ENCODE measurements at places on chromosomes 1 and 21.

GRCh38 chr1:30194741-30195423 is 528.5 kb downstream of the MATN1 start:
- no peak for DNase-seq

DNA sequence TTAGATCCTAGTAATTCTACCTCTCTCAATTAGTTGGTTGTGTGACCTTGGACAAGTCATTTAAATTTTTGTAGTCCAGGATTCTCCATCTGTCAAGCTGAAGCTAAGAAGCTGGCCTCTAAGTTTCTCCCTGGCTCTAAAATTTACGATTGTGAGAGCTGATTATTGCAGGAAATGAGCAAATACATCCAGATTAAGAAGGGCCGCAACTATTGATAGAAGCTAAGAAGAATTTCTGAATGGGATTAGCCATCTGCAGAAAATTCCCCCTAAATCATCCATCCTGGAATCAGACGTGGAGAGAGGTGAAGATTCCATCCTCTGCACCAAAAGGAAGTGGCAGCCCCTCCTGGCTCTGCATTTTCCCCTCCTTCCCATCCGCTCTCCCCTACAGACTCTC is 55.0 kb downstream of the HIVEP3 start:
- no peak for DNase-seq

DNA sequence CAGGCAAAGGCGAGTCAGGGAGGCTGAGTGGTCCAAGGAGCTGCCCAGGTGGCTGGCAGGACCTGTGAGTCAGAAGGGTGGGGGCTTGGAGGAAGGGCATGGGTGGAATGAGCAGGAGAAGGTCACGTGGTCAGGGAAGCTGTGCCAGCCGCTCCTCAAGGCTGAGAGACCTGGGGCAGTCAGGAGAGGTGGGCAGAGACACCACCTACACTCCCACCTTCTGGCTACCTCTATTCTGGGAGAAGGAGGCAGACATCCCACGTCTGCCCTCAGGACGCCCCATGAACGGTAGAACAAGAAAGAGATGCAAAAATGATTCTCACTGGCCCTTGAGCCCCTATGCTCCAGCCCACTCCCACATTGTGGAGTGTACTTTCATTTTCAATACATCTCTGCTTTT is 151.8 kb upstream of the RAB4A start:
- DNase-seq = no peak

DNA sequence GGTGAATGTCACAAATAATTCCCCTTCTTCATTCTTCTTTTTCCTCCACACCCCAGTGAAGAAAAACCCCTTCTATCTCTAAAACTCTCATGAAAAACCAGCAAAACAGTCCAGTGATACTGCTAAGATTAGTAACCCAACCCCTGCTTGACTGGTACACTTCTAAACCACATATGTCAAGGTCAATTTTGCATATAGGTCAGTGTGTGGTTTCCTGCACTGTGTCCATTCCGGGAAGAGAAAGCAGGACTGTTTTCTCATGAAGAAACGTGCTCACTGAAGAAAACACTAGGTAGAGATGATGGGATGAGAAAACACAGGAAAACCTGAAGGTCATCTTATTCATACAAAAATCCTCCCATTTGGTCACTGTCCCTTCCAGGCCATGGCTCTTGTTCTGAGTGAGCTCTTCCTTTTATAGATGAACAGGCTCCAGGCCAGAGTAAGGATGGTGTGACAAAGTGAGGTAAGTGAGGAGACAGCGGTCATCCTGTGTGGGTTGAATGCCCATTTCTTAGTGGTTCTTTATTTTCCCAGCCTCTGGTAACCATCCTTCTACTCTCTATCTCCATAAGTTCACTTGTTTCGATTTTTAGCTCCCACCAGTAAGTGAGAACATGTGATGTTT is 122.7 kb downstream of the FASLG start:
- DNase-seq = no peak

DNA sequence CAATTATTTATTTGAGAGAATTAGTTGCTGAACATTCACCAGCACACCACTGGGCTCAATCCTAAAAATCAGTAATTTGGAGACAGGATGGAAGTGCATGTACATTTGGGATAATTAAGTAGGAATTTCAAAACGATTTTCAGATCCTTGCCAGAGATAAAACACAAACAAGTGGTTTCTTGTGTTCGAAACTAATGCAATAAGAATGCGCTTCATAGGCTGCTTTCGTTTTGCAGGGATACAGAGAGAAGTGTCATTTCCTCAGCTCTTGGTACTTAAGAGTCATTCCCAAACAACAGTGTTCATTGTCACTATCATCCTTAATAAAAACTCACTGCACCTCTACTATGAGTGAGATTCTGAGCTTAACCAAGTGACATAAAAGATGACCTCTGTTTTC is 20.6 kb upstream of the USP24 start:
- DNase-seq = peak; percentile 65

DNA sequence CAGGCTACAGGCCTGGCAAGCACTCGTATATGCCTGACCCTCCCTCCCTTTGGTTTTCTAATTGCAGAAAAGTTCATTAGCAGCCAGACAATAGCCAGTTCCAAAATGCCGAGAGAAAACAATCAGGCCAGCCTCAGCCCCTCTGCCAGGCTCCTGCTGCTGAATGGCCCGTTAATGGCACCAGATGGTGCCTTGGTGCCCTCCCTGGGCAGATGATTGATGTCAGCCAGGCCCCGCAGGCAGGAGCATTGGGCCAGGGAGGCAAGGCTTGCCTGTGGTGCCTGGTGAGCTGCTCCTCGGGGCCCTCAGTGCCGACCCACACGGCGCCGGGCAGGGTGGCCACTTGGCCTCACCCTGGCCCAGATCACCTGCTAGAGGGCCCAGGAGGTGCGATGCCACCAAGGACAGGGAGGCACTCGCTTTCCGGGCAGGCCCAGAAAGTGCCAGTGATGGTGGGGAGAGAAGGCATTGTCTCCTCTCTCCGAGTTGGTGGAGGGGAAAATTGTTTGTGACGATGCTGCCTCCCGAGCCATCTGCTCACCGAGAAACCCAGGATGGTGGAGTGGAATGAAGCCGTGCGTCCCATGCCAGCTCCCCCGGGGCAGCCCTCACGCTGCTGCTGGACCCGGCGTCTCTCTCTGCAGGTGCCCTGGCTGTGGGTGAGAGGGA is 28.1 kb downstream of the QSOX1 start:
- no peak for DNase-seq

GRCh38 chr1:76083189-76083588 is 8.6 kb downstream of the ST6GALNAC3 start:
- no peak for DNase-seq

DNA sequence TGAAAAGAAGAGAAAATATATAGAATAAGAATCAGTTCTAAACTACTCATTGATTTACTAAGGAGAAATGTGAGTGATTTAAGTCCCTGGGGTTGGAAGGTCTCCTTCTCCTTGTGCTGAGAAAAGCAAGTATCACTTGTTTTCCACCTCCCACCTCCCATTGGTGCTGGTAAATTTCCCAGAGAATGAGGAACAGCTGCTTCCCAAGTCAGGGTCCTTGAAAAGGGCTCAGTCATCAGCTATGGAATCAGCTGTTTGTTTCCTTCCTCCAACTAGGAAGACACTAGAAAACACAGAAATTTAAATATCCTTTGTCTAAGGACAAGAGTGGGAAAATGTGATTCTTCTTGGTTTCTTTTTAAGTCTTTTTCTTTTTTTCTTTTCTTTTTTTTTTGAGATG is 131.3 kb upstream of the C1orf21 start:
- DNase-seq = no peak

- DNase-seq = no peak
Measured at GRCh38 chr1:156464825-156465452, 35.6 kb downstream of the MEF2D start.

DNA sequence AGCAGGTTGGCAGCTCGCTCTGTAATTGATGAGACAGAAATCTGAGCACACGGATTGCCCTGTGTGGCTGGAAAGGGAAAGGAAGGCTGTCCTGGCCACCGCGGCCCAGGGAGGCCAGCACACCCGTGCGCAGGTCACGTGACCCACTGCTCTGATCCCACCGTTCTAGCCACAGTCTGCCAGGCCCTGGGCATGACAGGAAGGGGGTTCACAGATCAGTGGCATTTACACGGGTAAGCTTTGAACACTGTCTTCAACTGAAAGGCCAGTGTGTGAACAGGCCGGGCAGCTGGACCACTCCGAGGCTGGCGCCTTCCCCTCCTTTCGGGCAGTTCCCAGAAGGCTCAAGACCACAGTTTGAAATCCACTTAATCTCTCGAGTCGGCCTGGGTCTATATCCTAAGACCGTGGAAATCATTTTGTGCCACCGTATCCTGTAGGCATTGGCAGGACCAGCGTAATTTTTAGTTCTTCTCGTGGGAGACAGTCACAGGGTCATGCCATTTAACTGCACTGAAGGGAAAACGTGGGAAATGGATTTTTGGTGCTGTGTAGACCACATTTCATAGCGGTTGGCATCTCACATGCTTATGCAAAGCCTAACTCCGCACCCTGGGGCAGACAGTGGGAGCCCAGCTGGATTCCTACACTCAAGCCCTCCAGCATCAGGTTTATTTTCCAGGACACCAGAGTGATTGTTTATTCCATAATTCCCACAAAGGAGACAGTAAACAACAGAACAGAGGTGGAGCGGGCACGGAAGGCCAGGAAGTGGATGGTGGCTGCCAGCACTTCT is 3.1 kb upstream of the ADARB1 start:
- DNase-seq = no peak

- no peak for DNase-seq
Measured at GRCh38 chr1:44035726-44036408, 4.6 kb upstream of the SLC6A9 start.

DNA sequence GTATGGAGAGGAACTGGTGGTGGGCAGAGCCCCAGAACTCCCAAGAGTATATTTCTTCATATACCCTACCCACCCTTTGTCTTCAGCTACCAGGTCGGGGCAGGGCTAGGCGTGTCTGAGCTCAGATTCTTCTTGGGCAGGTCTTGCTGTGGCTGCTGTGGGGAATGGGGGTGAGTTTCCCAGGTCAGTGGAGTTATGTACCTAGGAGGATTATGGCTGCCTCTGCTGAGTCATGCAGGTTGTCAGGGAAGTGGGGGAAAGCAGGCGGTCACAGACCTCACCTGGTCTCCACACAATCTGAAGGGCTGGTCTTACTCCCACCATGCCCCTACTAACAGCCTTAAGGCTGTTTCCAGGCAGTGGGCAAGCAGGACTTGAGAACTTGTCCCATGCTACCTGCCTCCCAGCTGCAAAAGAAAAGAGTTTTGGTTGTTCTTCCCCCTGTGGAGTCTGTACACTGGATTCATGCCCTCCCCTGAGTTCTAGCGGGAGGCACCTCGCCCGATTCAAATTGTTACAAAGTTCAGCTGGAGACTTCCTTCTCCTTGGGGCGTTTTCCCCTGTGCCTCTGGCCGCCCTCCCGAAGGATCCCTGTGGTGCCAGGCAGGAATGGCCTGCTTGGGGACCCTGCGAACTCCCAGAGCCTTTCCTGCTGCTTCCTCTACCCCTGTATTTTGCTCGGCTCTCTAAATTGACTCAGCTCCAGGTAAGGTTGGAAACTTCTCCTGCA is 58.6 kb downstream of the NPHS2 start:
- no peak for DNase-seq

- no peak for DNase-seq
Measured at GRCh38 chr1:156700736-156701531, 4.4 kb downstream of the CRABP2 start.

DNA sequence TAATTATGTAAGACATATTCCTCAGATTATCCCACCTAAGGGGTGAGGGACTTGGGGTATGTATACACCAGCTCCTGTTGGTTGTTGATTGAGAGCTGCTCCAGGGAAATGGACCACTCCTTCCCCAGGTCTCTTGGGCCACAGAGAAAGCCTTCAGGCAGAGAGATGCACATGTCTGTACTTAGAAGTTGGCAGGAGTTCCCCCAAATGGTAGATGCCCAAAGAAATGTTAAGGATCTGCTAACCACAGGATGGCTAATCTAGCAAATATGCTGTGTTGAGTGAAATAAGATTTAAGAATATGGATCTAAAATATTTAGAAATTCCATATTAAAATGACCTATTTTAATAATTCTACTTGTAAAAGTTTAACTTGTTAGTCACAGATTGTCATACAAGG is 100.8 kb upstream of the DNAH14 start:
- no peak for DNase-seq

- DNase-seq = no peak
Measured at GRCh38 chr1:205922314-205922713, 20.9 kb downstream of the SLC26A9 start.

GRCh38 chr1:37342736-37343135 is 131.6 kb upstream of the ZC3H12A start:
- DNase-seq = no peak

- DNase-seq = no peak
Measured at GRCh38 chr21:36433059-36433709, 46.7 kb downstream of the CLDN14 start.

- no peak for DNase-seq
Measured at GRCh38 chr1:183652547-183653461, at the start of gene APOBEC4. Gene APOBEC4 (minus strand): TSS chr1:183653316. CDS start chr1:183648781, 4,535 bp downstream.

- DNase-seq = no peak
Measured at GRCh38 chr1:38569932-38570656, 289.5 kb downstream of the RRAGC start.

GRCh38 chr1:14724678-14725077 is 126.2 kb downstream of the KAZN start:
- no peak for DNase-seq

- DNase-seq = no peak
Measured at GRCh38 chr1:48561444-48561843, 89.4 kb upstream of the SPATA6 start.

GRCh38 chr1:55594701-55595100 is 379.5 kb upstream of the USP24 start:
- no peak for DNase-seq

GRCh38 chr1:47656719-47657685 is 219.2 kb downstream of the FOXD2 start:
- DNase-seq = no peak

- no peak for DNase-seq
Measured at GRCh38 chr1:168312718-168313604, 32.3 kb downstream of the TBX19 start.

DNA sequence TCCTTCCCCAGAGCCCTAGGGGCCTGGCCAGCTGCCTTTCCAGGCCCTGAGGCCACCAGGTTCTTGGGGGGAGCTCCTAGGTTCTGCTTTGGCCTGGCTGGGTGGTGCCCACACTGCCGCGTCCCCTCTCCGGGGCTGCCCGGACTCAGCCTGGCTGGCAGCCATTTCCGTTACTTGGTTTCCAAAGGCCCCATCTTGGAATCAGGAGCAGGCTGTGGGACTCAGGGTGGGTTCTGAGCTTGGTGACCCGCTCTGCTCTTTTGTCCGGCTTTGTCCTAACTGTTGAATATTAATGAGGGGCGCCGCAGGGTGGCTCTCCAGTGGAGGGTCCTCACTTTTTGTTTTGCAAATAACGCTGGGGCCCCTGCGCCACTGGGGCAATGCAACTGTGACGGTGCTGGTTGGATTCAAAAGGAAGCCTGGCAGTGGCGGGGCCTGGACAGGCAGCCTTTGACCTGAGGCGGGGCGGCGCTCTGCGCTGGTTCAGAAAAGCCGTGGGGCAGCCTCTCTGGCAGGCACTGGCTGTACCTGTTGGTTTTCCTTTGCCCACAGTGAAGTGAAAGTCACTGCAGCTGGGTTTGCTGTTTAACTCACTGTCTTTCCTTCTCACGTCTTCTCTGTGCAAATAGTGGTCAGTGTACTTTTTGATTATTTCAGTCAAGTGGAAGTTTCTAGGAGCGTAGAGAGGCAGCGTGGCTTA is 20.2 kb downstream of the SKI start:
- no peak for DNase-seq

- DNase-seq = no peak
Measured at GRCh38 chr1:230174471-230175162, 107.6 kb downstream of the GALNT2 start.

- DNase-seq = no peak
Measured at GRCh38 chr1:10765734-10766478, 30.5 kb downstream of the CASZ1 start.

All from astrocyte of the cerebellum (primary cell).